DND-41 (cell line): ENCODE measurements at places on chromosomes 16 and 17.

- no peak for DNase-seq
Observed at GRCh38 chr16:52455549-52456277, 91.2 kb downstream of the TOX3 start.

GRCh38 chr17:50056217-50056960 lies 479 bp downstream of the ITGA3 start:
- DNase-seq = peak; percentile 29

- DNase-seq = peak; percentile 49
Observed at GRCh38 chr17:10875430-10875851, 37.6 kb upstream of the PIRT start.

- DNase-seq = peak; percentile 77
Observed at GRCh38 chr17:18217412-18218015, 7.9 kb upstream of the LLGL1 start.

DNA sequence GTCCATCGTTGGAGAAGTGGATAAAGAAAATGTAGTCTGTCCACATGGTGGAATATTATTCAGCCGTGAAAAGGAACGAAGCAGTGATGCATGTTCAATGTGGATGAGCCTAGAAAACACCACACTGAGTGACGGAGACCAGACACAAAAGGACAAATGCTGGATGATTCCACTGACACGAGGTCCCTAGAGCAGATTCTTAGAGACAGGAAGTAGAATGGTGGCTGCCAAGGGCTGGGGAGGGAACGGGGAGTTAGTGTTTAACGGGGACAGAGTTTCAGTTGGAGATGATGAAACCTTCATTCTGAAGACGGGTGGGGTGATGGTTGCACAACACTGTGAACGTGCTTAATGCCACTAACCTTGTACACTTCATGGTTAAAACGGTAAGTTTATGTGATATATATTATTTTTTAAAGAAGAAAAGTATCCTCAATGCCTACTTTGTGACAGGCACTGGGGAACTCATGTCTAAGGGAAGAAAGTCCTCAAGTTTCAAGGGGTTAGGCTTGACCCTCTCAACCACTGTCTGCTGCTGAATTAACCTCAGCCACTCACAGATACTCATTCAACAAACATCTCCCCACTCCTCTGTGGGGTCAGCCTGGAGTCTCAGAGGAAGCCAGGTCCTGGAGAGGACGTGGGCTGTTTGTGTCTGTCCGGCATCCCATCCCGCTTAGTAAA lies 17.6 kb downstream of the C16orf74 start:
- DNase-seq = peak; percentile 24

DNA sequence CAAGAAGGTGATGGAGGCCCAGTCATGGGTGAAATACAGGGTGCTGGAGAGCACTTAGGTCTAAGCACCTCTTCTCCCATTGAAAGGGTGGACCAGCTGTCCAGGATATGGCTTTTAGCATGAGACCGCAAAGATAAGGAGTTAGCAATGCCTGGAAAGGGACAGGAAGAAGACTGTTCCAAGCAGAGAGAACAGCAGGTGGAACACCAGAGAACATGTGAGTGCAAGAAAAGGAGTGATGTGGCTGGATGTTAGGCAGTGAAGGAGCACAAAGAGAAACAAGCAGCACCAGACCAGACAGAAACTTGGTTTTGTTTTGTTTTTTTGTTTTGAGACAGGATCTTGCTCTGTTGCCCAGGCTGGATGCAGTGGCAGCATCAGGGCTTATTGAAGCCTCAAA lies 45.4 kb upstream of the CCL1 start:
- peak; percentile 56 for DNase-seq

- DNase-seq = peak; percentile 75
Observed at GRCh38 chr16:75305364-75306098, 54.1 kb upstream of the BCAR1 start.

DNA sequence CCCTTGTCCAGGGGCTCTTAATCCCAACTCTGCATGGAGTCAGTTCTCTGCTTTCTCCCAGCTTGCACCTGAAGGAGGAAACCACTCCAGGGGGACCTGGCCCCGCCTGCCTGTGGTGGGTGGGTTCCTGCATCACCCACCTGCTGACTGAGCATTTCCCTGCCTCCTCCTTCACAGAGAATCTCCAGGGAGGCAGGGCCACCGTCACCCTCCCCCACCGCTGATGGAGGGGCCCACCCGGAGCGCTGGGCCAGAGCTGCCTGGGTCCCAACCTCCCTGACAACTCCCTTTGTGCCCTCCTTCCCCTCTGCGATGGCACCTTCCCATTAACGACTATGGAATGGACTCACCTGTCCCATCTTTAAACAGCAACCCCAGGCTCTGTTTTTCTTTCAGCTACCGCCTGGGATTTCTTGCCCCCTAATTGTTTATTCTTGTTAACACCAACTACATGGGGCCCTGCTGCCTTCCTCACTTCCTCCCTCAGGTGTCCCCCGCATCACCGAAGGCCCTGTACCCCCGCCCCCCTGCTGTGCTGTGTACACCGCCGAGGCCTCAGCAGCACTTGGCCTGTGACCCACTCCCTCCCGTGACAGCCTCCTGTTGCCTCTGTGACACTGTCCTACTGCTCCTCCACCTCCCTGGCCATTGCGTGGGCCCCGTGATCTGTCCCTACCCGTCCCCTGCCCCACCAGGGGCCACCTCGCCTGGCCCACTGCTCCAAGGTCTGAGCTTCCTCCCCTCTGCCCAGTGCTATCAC lies 842 bp upstream of the TEDC2 start:
- peak; percentile 30 for DNase-seq

- no peak for DNase-seq
Observed at GRCh38 chr17:39198186-39198566, 707 bp upstream of the CACNB1 start.

DNA sequence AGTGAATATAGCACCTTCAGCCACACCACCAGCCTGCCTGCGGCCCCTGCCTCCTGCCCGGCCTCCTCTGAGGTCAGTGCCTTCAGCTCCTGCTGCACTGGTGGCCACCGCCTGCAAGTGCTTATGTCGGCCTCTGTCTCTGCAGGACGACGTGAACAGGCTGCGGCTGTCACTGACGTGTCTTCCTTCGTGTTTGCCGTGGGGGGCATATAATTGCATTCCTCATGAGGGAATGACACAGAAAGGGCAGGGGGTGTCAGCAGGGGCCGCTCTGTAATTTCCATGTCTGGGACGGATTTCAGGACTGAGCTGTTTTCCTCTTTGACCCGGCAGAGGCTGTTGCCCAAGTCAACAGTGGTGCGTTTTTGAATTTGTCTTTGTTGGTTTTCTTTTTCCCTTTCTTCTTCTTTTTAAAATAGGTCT lies 28.5 kb downstream of the CMIP start:
- DNase-seq = no peak

DNA sequence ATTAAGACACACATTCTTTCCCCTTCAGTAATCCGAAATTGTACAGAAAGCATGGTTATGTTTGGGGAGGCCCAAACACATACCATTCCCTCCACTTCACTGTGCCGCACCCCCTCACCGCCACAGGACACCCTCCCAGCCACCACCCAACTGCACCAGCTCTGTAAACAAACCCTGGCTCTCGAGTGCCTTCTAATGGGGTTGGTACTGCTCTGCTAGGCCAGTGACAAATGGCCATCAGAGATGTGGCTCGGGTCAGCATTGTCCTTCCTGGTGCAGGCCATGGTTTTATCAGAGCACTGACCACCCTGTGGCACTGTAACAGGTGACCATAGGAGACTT lies 24.0 kb upstream of the SREBF1 start:
- DNase-seq = no peak

GRCh38 chr16:75810342-75810741 lies 84.1 kb upstream of the CPHXL start:
- DNase-seq = no peak

- no peak for DNase-seq
Observed at GRCh38 chr16:89035669-89036570, 57.7 kb upstream of the ACSF3 start.

DNA sequence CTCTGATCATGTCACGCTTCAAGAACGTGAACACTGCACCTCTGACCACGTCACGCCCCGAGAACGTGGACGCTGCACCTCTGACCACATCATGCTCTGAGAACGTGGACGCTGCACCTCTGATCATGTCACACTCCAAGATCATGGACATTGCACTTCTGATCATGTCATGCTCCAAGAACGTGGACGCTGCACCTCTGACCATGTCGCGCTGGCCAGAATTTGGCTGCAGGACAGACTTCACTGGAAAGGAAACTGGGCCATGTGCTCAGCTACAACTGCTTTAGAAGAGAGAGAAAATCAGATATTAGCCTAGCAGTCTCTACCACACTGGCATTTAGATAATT lies 182.7 kb downstream of the RPTOR start:
- DNase-seq = no peak
